CD14-positive monocyte (primary cell): ENCODE measurements at places on chromosomes 6 and 20. TPM values are rescaled to one million over a fixed set of nuclear protein-coding genes. Genes with fewer than 3 reads are reported as not detected.
A peak's percentile ranks its signal among the peaks of the same experiment; 100 is the strongest.

DNA sequence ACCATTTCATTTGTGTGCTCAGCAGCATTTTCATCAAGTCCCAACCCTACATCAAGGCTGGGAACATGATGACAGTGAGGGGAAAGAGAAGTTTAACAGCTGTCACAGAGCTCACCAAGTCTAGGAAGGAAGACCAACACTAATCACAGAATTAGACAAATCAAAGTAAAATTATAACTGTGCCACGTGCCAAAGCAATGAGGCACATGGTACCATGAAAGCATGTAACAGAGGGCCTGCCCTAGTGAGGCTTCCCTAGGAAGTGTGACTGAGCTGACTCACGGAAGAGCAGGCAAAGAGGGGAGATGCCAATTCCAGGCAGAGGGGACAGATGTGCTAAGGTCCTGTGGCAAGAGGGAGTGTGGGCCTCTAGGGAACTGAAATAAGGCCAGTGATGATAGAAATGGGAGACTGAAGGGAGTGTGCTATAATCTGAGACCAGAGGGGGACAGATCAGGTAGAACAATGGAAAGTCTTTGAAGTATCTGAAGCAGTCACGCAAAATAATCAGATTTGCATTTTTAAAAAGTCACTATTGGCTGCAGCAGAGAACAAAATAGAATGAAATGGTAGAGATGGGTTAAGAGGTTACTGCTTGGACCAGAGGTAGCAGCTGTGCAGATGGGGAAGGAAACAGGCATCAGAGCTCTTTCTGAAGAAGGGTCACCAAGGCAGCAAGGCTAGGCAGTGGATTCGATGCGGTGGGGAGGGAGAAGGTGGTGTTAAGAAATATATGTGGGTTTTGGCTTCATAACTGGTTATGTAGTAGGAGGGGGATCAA is 86.8 kb downstream of the GPR6 start:
- DNase-seq = no peak
- no peaks in the 10 kb centered on the region for H3K36me3 ChIP-seq
- no peak overlapping the region for H3K27ac ChIP-seq
- peaks cover 9% of the 10 kb centered on the region for H3K4me1 ChIP-seq
- H3K27me3 ChIP-seq = peaks cover 5% of the 10 kb centered on the region
- H3K4me3 ChIP-seq = no peak overlapping the region

- H3K27me3 ChIP-seq = peaks cover 36% of the 10 kb centered on the region
- no peak for DNase-seq
- no peak overlapping the region for H3K27ac ChIP-seq
- no peak overlapping the region for H3K4me3 ChIP-seq
These were observed 1.5 kb downstream of the PRRT1 start for GRCh38 chr6:32149932-32150870.

DNA sequence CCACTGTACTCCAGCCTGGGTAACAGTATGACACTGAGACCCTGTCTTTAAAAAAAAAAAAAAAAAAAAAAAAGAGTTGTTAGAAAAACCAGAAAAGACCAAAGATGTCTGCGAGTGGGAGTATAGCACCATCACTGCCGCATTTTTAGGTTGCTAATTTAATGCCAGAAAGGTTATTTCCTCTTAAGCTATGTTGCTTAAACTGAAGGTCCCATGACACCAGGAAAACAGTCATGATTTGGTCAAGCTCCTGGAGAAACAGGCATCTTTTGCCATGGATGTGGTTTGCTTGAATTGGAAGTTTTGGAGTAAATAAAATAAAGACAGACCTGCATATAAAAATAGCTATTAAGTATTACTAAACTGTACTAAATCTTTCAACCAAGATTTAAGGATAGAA is 68.3 kb upstream of the TNFRSF21 start:
- no peak overlapping the region for H3K4me3 ChIP-seq
- H3K36me3 ChIP-seq = no peaks in the 10 kb centered on the region
- no peak overlapping the region for H3K27ac ChIP-seq
- peak; percentile 12 for DNase-seq
- H3K27me3 ChIP-seq = no peaks in the 10 kb centered on the region

GRCh38 chr20:42218621-42219374 is 600.6 kb upstream of the CHD6 start:
- DNase-seq = no peak
- H3K4me3 ChIP-seq = no peak overlapping the region
- H3K36me3 ChIP-seq = no peaks in the 10 kb centered on the region

DNA sequence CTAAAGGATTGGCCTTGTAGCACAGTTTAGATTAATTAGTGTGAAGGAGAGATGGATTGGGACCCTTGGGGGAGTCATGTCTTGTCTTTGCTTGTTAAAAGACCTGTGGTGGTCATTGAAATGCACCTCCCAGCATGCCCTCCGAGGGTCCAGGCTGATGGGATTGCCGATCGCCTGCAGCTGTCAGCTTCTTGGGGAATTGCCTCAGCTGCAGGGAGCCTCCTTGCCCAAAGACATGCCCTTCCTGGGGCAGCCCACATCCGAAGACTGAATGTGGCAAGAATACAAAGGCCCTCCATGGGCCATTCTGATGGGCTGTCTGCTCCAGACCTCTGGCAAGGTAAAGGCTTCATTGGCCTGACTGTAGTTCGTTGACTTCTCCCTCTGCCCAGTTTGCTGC is 150.7 kb downstream of the FARS2 start:
- no peak for DNase-seq
- H3K36me3 ChIP-seq = no peaks in the 10 kb centered on the region
- H3K4me3 ChIP-seq = no peak overlapping the region
- H3K27me3 ChIP-seq = no peaks in the 10 kb centered on the region
- H3K27ac ChIP-seq = no peak overlapping the region

DNA sequence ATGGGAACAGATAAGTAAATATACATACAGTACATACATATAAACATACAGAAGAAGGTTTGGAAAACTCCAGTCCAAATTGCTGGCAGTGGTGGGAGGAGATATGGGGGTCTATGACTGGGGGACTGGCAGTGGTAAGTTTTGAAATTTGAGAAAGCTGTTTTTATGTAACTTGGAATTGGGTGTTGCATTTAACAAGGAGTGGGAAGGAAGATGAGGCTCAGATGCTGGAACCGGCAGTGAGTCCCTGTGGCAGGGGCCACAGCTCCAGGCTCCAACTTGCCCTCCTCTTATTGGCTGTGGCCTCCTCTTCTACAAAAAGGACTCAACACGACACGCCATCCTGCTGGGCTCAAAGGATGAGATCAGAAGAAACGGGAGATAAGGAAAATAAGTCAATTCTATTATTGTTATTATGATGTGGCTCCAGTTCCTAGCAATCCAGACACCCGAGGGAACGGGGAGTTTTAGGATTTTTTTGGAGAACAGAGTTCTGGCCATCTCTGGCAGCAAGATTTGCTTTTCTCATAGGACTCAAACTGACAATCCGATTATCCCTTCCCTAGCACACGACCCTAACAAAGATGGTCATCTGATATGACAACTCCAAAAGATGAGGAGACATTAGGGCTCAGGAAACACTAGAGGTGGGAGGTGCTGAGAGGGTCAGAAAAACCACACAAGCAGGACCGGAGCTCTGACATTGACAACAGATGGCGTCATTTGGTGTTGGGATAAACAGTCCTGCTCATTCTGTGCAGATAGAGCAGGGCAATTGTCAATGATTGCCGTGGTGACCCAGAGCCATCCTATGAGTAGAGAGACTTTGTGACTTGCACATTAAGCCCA is 6.0 kb upstream of the TGM2 start:
- no peak overlapping the region for H3K4me3 ChIP-seq
- H3K27me3 ChIP-seq = no peaks in the 10 kb centered on the region
- no peak for DNase-seq

- no peaks in the 10 kb centered on the region for H3K36me3 ChIP-seq
- H3K4me3 ChIP-seq = no peak overlapping the region
- H3K4me1 ChIP-seq = no peaks in the 10 kb centered on the region
- no peak for DNase-seq
- H3K27me3 ChIP-seq = peaks cover 2% of the 10 kb centered on the region
These were observed 38.1 kb downstream of the CRYBG1 start for GRCh38 chr6:106398621-106399020.

DNA sequence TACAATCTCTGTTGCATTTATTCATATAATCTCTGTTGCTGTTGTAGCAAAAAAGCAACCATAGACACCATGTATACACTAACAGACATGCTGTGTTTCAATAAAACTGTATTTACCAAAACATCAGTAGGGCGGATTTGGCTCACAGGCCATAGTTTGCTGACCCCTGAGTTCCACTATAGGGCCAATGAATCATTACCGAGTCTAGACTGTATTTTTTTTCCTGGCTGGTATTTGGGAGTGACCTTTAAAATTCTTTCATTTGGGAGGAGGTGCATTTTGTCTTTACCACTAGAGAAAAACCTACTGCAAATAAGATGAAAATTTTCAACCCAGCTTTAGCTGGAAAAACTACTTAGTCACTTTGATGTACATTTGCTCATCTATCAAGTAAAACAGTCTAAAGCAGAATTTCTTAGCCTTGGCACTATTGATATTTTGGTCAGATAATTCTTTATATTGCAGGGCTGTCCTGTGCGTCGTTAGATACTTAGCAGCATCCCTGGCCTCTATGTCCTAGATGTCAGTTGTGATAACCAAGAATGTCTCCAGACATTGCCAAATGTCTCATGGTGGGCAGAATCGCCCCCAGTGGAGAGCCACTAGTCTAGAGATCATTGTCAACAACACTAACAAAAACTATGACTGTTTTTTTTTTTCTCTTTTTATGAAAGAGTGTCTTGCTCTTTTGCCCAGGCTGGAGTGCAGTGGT is 39.5 kb downstream of the DCBLD1 start:
- H3K4me1 ChIP-seq = no peaks in the 10 kb centered on the region
- H3K36me3 ChIP-seq = no peaks in the 10 kb centered on the region
- no peak for DNase-seq
- no peak overlapping the region for H3K4me3 ChIP-seq
- no peaks in the 10 kb centered on the region for H3K27me3 ChIP-seq
- H3K27ac ChIP-seq = no peak overlapping the region

DNA sequence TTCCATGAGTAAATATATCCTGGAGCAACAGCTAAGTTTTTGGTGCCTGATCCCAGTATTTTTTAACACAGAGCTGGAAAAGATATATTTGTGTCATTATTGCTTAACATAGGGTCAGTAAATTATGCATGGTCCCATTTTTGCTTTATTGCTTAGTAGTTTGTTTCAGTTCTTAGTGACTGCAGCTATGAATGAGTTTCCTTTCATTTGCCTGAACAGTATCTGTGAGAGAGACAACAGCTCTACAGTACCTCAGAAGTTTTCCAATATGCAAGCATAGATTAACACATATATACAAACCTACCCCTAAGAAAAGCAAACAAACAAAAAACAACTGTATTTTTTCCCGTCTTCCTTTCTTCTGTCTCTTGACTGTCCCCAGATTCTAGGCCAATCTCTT is 160.3 kb downstream of the MEI4 start:
- no peaks in the 10 kb centered on the region for H3K4me1 ChIP-seq
- H3K27ac ChIP-seq = no peak overlapping the region
- no peaks in the 10 kb centered on the region for H3K27me3 ChIP-seq
- H3K36me3 ChIP-seq = no peaks in the 10 kb centered on the region
- DNase-seq = no peak
- H3K4me3 ChIP-seq = no peak overlapping the region

- DNase-seq = no peak
- H3K4me1 ChIP-seq = no peaks in the 10 kb centered on the region
- no peaks in the 10 kb centered on the region for H3K36me3 ChIP-seq
- no peak overlapping the region for H3K27ac ChIP-seq
- no peaks in the 10 kb centered on the region for H3K27me3 ChIP-seq
- no peak overlapping the region for H3K4me3 ChIP-seq
These were observed 316.8 kb upstream of the TSHZ2 start for GRCh38 chr20:52655395-52655794.

DNA sequence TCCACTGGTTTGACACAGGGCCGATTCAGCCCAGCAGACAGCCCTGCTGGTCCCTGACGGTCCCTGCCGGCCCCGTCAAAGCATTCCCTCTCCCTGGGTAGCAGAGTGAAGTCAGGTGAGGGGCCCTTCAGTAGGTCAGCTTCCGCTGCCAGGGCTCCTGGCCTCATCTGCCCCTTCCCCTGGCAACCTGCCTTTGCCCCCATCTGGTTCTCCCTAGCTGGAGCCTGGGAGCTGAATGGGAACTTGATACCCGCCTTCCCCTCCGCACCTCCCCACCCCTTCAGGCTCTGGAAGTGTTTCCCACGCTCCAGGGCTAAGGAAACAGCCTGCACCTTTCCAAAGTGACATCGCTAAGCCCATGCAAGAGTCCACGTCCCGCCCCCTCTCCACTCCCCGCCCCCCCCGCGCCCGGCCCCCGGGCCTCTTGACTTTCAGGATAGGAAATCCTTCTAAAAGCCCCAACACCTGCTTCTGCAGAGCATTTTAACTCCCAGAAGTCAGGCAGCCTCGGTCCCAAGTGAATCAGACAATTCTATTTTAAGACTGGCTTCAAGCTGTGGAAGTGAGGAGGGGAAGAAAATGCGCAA is 53.3 kb downstream of the ISM1 start:
- no peaks in the 10 kb centered on the region for H3K36me3 ChIP-seq
- no peak overlapping the region for H3K27ac ChIP-seq
- no peaks in the 10 kb centered on the region for H3K27me3 ChIP-seq
- DNase-seq = no peak

DNA sequence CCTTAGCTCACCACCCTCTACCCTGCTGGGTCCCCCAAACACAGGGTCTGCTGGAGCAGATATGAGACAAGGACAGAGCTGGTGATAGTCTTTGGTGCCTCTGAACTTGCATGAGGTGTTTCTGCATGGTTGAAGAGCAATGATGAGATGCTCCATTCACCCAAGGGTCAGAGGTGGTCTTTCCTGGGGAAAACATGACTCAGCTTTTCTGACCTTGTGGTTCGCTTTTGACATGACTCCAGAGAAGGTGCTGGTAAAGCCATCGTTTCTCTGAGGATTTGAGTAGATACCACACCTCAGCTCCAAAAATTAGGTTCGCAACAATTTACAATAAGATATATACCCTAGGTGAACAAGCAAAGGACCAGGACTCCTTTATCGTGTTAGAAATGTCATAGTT is 304.8 kb downstream of the DHX35 start:
- no peak for DNase-seq
- no peaks in the 10 kb centered on the region for H3K4me1 ChIP-seq
- H3K27ac ChIP-seq = no peak overlapping the region
- no peaks in the 10 kb centered on the region for H3K36me3 ChIP-seq

- H3K27me3 ChIP-seq = no peaks in the 10 kb centered on the region
- no peaks in the 10 kb centered on the region for H3K4me1 ChIP-seq
- H3K36me3 ChIP-seq = no peaks in the 10 kb centered on the region
- no peak overlapping the region for H3K4me3 ChIP-seq
- DNase-seq = peak; percentile 15
- no peak overlapping the region for H3K27ac ChIP-seq
These were observed 195.7 kb downstream of the CD83 start for GRCh38 chr6:14313248-14313647.

- H3K4me1 ChIP-seq = no peaks in the 10 kb centered on the region
- no peaks in the 10 kb centered on the region for H3K27me3 ChIP-seq
- H3K4me3 ChIP-seq = no peak overlapping the region
- no peak overlapping the region for H3K27ac ChIP-seq
- no peak for DNase-seq
- no peaks in the 10 kb centered on the region for H3K36me3 ChIP-seq
These were observed 21.4 kb downstream of the MEI4 start for GRCh38 chr6:77674211-77674610.

B4GALT5 gene
- polyA plus RNA-seq = 2.7 TPM

PNPLA1 gene
- polyA plus RNA-seq = 3.9 TPM

LTB gene
- polyA plus RNA-seq = 25.5 TPM

ARMC12 gene
- 1.0 and 2.7 TPM in 2 replicates for polyA plus RNA-seq

BEND6 gene
- not detected for polyA plus RNA-seq

HLA-DQA1 gene
- 191 TPM for polyA plus RNA-seq

SLC16A10 gene
- polyA plus RNA-seq = 0.15 TPM
